Spleen (tissue), 13 donors: ENCODE measurements at places on chromosomes 3 and 15. TPM values are rescaled to one million over a fixed set of nuclear protein-coding genes. Genes with fewer than 3 reads are reported as not detected.

The CEP152 gene
- 11.2 TPM for total RNA-seq

The GPR176 gene
- 7.9 TPM for total RNA-seq

The APOD gene
- 3.2 TPM for total RNA-seq

The SLC38A3 gene
- not detected for total RNA-seq

The NANOGP8 gene
- 0.50 TPM for total RNA-seq

The TPRG1 gene
- 7.9 TPM for total RNA-seq

The CD200 gene
- 6.9 TPM for total RNA-seq

The RCN2 gene
- 32.8 TPM for total RNA-seq

The SLC9C1 gene
- not detected for total RNA-seq
